ENCODE measurements at places on chromosomes 3 and 15. TPM values are rescaled to one million over a fixed set of nuclear protein-coding genes. Genes with fewer than 3 reads are reported as not detected.

CADM2 gene
- not detected for total RNA-seq

GOLGA6B gene
- not detected for total RNA-seq

SLCO3A1 gene
- 26.9 TPM for total RNA-seq

SLC28A2 gene
- total RNA-seq: not detected

PLXNA1 gene
- 16.7 TPM for total RNA-seq

MAP1A gene
- 0.81 TPM for total RNA-seq

SEMA5B gene
- 0.13 TPM for total RNA-seq

ZNF620 gene
- 1.6 TPM for total RNA-seq

PLCH1 gene
- total RNA-seq: 0.94 TPM

GPR149 gene
- not detected for total RNA-seq

UACA gene
- 33.8 TPM for total RNA-seq

PDZRN3 gene
- total RNA-seq: not detected

STAC gene
- total RNA-seq: 3.0 TPM

CLCN2 gene
- 5.5 TPM for total RNA-seq

PLA2G4F gene
- total RNA-seq: not detected

EIF4E3 gene
- total RNA-seq: 3.7 TPM

Measured in A549 treated with ZK216348 at 1 μM for 4 hours (cell line).